Pulmonary artery endothelial cell (primary cell): ENCODE measurements at places on chromosomes 12 and 14. TPM values are rescaled to one million over a fixed set of nuclear protein-coding genes. Genes with fewer than 3 reads are reported as not detected.

PRKAB1 gene
- 14.1 and 14.2 TPM in 2 replicates for total RNA-seq

GRCh38 chr12:111204788-111205241 lies 164.1 kb downstream of the PHETA1 start:
- no peak for DNase-seq

DNA sequence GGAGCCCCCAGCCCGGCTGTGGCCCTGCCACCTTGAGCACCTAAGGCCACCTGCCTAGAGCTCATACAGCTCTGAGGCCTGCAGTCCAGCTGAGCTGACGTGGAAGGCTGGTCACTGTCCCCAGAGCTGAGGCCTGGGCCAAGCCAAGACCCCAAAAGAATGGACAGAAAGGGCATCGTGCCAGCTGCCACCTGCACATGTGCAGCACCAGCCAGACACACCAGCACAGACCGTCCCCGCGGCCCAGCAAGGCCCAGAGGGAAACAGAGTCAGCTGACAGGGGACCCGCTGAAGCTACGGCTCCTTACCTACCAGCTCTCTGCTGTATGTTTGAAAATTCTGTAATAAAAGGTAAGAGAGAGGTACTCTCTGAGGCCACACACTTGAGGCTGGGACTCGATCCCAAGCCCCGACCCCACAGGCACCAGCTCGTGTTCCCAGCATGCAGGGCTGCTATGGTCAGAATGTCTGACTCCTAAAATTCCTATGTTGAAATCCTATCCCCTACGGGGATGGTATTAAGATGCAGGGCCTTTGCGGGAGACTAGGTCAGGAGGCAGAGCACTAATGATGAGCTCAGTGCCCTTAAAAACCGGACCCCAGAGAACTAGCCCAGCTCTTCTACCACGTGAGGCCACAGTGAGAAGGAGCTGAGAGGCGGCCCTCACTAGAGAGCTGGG lies 25.4 kb downstream of the BRF1 start:
- no peak for DNase-seq

- no peak for DNase-seq
Measured at GRCh38 chr14:24712374-24712773, 78.4 kb upstream of the GZMB start.

- no peak for DNase-seq
Measured at GRCh38 chr12:89215196-89215595, 137.1 kb downstream of the DUSP6 start.
